Activated CD4-positive, alpha-beta T cell treated with anti-CD3 and anti-CD28 coated beads, Interleukin-2, amount 50 U/mL, for 4 hours (primary cell): ENCODE measurements at places on chromosomes 13 and 19.

DNA sequence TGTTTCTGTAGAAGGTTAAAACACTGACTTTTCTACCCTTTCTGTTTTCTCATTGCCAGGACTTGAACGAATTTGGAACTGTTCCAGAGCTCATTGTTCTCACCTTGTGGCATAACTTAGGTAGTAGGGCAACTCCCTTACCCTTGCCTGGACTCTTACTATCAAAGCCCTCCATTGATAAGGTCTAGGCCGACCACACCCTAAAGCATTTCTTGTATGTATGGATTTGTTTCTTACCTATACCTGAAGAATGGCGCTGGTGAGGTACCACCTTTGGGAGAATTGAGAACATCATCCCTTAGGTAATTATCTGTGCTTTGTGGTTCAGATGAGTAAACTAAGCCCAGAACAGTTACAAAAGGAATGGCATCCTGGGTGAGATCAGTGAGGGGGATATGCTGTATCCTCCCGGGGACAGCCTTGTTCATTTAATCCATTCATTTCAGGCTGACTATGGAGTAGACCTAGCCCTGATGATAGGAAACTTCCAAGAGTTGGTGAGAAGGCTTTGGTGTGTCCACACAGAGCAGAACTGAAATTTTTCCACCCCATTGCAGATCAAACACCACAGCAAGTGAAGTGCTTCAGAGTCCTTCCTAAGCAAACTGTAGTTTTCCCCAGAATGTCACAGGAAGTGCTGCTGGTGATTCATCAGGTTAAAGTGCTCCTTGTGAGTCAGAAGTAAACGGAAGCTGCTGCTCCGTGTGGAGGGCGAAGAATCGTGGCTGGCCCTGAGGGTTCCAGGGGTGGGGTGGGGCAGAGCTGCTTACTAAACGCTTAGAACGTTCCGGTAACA lies 113.0 kb downstream of the TEX26 start:
- DNase-seq, result peak; percentile 85

DNA sequence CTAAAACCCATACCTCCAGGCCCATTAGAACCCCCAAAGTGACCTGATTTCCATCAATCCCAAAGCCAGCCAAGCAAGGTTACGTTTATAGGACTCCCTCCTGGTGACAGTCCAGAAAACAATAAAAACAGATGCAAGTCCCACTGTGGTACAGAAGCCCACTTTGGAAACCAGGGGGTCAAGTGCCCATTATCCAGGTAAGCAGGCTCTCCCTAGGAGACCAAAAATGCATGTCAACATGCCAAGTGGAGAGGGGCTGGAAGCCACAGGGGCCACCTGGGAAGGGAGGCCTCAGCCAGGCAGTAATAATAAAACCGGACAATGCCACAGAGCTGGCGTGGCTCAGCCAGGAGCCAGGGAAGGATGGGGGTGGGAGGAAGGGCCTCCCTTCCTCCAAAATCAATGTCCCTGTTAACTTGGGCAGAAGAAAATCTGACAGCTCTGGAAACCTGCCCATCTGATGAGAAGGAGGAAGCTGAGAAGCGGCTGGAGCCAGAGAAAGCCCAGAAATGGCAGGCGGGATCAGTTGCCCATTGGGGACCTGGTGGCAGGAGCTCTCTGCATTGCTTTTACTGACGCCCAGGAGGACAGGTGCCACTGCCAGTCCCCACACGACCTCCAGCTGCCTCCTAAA lies 160.4 kb downstream of the ZIC5 start:
- DNase-seq, result no peak

DNA sequence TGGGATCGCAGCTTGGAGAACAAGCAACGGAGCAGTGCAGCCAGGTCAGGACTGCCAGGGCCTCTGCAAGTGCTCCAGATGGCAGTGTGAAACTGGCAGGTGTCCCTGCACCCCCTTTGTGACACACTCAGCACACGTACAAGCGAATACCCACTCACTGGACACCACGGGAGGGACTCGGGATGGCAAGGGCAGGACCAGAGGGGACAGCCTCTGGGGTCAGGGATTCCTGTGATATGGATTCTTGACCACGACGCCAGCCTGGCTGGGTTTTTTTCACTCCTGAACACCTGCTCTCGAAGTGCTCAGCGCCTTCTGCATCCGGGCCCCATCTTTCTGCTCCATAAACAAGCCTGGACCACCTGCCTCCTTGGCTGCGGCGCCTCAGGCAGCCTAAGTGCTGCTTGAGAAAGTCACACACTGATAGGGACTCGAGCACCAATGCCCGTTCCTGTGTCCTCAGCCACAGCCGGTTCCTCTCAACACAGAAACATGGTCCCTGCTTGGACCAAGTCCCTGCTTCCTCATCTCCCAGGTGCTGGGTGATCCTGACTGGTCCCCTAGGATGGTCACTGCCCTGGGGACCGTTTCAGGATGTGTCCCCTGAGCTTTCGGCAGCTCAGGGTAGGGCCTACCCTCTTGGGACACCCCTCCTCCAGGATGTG lies 22.0 kb downstream of the ELAVL1 start:
- DNase-seq, result no peak

DNA sequence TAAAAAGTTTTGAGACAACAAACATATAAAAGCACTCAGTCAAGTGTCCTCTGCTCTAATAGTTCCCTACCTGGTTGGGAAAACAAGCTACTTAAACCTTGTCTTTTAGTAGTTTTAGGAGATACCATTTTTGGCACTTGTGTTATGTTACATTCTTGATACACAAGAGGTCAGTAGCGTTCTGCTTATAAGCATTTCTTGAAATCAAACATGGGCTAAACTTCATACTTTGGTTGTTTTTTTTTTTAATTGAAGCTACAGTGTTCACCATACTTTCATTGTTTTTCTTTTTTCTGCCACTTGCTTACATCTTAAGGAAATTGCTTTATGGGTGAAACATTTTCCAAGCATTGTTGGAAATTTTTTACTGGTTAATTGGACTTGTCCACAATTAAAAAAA lies 12.9 kb downstream of the NHLRC3 start:
- no peak for DNase-seq

DNA sequence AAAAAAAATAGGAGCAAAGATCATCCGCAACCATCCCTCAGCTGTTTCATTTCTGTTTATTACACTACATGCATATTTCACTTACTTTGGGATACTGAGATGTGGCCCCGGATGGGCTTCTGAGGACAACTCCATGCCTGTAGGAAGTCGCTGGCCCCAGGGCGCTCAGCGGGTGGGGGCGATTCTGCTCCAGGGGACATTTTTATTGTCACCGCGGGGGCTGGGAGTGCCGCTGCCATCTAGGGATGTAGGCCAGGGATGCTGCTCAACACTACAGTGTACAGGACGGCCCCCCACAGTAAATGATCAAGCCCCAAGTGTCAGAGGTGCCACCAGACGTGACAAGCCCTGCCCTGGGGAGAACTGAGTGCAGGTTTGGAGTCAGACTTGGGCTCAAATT lies 6.4 kb upstream of the BST2 start:
- no peak for DNase-seq

- no peak for DNase-seq
Observed at GRCh38 chr19:34555447-34555846, 73.9 kb downstream of the WTIP start.

- DNase-seq, result no peak
Observed at GRCh38 chr13:40999416-40999815, 19.7 kb downstream of the ELF1 start.

DNA sequence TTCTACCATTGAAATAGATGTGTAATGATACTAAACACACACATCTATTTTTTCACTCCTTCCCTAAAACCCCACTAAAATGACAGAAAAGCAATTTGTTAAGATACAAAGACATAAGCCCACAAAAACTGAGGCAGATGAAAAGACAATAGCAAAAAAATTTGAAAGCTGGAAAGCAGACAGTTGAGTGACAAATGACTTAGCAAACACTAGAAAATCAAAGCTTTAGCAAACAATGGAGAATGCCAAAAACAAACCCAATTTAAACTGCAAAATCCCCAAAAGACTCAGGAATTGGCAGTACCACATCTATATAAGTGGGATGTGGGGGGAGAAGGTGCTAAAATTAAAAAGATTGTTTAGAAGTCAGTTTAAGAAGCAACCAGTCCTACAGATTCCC lies 9.5 kb downstream of the TSC22D1 start:
- no peak for DNase-seq

DNA sequence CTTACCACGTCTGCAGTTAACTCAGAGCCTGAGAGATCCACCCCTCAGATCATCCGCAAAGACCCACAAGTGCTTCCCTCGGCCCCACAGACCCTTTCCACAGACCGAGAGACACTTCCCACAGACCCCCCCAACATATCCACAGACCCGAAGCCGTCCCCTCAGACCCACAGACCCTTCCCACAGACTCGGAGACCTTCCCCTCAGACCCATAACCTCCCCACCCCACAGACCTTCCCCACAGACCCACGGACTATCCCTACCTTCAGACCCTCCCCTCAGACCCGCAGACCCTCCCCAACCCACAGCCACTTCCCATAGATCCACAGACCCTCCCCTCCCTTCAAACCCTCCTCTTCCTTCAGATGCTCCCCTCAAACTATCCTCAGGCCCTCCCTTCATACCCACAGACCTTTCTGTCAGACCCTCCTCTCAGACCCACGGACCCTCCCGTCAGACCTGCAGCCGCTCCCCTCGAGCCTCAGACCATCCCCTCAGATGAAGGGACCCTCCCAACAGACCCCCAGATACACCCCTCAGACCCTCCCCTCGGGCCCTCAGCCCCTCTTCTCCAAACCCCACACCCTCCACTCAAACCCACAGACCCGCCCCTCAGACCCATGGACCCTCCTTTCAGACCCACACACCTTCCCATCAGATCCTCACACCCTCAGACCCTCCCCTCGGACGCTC lies 20.1 kb upstream of the TFDP1 start:
- no peak for DNase-seq

DNA sequence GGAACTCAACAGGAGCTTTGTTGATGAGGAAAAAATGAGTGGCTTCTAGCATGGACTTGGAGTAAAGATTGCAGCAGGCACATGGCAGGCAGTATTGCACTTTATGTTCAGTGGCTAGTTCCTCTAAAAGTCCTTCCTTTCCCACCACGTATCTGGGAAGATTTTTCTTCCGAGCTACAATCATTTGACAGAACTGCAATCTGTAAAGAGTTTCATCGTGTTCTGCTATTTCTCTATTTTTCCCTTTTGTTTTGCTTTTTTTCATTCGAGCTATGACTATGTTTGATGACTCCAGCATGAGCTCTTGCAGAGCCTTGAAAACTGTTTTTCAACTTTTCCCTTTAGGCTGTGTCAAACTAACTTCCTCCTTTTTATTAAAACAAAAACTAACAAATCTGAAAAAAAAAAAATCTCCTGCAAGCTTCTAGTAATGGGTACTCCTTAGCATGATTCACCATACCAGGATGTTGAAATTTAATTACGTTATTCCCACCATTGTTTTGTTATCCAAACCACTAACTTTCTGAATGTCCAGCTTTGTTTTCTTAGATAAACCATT lies 12.3 kb downstream of the CLDN10 start:
- DNase-seq, result no peak

GRCh38 chr13:50584856-50585580 lies 258.5 kb downstream of the DLEU7 start:
- DNase-seq, result no peak

DNA sequence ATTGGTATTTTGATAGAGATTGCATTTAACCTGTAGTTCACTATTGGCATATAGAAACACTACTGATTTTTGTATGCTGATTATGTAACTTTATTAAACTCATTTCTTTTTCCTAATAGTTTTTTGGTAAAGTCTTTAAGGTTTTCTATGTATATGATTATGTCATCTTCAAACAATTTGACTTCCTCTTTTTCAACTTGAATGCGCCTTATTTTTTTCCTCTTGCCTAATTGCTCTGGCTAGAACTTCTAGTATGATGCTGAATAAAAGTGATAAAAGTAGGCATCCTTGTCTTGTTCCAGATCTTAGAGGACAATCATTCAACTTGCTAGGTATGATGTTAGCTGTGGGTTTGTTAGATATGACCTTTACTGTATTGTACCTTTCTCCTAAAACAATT lies 1034.9 kb downstream of the PCDH9 start:
- DNase-seq, result no peak
